ENCODE measurements at places on chromosomes 5 and 9.

DNA sequence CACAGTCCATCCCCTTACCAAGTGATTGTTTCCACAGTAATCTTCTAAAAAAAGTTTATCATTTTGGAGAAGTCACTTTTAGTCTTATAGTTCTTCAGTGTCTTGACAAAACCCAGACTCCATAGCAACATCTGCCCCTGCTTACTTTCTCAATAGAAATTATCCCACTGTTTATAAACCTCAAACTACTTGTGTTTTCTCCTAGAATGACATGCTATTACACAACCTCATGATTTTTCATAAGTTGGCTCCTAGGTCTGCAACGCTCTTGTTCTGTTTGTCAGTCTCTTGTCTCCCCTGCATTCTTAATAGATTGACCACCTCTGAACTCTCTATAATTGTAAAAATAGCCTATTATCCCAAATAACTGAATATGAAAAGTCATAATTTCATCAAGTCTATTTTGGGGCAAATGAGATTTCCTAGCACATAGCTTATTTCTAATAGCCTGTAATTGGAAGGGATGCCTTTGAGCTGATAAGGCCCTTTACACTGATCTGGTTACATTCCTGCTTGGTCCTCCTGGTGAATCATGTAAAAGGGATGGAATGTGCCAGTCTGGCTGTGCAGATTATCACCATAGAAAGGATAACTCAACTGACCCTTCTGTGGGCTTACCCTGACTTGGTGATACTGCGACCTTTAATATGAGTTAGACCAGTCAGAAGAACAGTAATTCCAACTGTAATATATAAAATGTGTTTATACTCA is 69.6 kb downstream of the CHSY3 start:
- no peak for DNase-seq

DNA sequence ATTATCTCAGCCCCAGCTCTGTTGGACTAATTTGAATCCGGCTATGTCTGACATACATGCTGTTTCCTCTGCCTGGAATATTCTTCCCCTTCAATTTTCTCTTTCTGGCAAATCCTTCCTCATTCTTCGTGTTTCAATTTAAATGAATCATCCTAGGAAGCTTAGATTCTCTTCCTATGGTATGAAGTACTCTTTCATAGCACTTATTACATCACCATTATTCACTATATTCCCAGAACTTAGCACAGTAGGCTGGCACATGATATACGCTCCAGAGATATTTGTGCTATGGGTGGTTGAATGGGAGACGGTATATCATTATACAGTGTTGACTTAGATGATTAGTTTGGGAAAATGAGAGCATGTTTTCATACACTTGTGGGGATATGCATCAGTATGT is 91.0 kb upstream of the JAK2 start:
- DNase-seq: no peak

DNA sequence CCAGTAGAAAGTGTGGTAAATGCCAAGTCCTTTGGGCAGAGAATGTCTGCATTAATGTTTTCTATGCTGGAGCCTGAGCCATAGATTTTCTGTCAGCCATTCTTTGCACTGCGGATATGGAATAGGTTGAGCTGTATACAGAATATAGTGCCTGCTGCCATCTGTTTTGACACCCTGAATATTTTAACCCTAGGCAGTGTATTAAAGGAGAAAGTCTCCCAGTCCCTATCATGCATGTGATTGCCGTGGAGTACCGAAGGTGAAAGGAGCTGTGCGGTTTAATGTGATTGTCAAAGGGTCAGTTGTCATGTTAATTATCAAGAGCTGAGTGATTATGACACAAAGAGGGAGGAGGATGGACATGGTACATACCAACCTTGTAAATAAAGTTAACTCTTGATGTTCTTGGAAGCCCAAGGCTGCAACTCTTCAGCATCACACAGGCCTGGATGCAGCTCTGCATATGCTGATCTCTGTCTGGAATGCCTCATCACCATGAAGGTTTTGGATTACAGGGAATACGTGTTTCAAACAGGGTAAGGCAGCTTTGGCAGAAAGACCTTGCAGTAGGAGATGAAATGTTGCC is 247.1 kb upstream of the ELAVL2 start:
- DNase-seq: no peak

DNA sequence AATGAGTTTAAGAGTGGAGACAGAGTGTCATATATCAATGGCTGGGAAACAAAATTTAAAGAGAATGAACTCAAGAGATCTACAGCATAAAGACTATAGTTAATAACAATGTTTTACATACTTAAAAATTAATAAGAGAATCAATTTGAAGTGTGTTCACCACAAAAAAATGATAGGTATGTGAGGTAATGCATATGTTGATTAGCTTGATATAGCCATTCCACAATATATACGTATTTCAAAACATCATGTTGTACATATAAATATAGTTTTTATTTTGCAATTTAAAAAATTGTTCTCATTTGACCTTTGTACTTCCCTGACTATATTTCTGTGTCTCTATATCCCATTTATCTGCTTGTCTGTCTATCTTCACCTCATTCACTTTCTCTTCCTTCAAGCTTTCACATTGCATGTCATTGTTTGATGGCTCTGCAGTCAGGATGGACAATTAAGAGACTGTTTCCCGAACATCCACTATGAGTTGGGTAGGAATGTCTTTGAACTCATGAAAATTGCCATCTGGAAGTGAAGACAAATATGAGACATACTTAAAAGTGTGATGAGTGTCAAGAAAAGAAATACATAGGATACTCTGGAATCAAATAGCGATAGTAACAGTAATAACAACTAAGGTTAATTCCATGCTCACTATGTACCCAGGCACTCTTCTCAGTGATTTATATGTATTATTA is 359.9 kb upstream of the ACTBL2 start:
- no peak for DNase-seq
